Stimulated activated CD4-positive, alpha-beta T cell treated with anti-CD3 and anti-CD28 coated beads, TNF-alpha, amount 100 ng/mL, for 4 hours (primary cell): ENCODE measurements at places on chromosomes 7 and 10.
A peak's percentile ranks its signal among the peaks of the same experiment; 100 is the strongest.

DNA sequence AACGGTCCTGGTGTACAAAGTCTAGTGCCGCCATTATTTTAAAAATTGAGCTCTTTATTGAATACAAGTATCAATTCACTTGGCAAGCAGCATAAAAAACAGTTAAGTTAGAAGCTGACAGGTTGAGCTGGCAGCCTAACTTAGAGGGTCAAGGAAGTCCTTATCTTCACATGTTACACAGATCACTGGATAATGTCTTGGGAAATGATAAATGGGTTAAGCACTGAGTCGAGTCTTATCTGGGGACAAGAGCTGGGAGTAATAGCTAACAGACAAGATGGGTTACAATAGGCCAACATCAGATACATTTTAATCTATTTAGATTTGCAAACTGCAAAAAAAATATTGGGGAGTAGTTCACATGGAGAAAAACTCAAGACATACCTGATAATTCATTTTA lies 34.2 kb downstream of the SLC18A2 start:
- DNase-seq: no peak

DNA sequence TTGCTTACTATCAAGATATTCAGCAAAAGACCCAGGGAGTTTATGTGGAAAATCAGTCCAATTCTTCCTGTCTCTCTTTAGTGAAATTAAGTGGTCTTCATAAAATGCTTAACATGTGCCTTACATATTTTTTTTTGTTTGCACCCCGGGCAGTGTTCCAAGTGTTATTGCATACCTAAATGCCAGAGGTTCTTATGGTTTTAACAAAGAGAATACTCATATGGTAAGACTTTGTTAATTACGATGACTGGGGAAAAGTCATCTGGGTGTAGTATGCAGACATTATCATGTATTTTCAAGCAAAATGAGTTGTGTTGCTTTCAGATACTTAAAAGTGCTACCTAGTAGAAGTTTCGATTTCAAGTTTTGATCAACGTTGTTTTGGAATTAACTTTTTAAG lies 82.6 kb downstream of the PRKG1 start:
- DNase-seq: no peak

GRCh38 chr10:116796910-116797513 lies 52.3 kb upstream of the ENO4 start:
- DNase-seq: peak; percentile 43

DNA sequence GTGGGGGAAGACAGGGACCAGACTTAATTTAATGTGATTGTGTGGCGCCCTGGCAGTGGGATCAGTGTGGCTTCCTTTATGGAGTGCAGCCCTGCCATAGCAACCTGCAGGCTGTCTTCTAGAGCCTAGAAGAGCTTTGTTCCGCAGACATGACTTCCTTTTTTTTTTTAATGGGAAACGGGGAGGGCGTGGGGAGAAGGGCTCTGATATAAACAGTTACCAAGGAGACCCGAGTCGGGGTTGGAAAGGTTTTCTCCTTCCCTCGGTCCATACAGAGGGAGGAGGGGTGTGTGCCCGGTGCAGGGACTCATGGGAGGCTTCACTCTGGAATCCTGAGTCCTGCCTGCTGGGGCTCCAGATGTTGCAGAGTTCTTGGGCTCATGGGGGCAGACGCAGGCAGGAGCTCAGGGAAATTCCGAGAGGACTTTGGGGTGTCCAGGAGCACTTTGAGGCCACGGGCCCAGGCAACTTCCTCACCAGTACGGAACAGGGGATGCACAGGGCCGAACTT lies 26.9 kb downstream of the TMEM120A start:
- DNase-seq: no peak

GRCh38 chr7:31633467-31633866 lies 53.5 kb upstream of the PPP1R17 start:
- DNase-seq: no peak

GRCh38 chr10:103273041-103273441 lies 3.9 kb upstream of the INA start:
- no peak for DNase-seq

DNA sequence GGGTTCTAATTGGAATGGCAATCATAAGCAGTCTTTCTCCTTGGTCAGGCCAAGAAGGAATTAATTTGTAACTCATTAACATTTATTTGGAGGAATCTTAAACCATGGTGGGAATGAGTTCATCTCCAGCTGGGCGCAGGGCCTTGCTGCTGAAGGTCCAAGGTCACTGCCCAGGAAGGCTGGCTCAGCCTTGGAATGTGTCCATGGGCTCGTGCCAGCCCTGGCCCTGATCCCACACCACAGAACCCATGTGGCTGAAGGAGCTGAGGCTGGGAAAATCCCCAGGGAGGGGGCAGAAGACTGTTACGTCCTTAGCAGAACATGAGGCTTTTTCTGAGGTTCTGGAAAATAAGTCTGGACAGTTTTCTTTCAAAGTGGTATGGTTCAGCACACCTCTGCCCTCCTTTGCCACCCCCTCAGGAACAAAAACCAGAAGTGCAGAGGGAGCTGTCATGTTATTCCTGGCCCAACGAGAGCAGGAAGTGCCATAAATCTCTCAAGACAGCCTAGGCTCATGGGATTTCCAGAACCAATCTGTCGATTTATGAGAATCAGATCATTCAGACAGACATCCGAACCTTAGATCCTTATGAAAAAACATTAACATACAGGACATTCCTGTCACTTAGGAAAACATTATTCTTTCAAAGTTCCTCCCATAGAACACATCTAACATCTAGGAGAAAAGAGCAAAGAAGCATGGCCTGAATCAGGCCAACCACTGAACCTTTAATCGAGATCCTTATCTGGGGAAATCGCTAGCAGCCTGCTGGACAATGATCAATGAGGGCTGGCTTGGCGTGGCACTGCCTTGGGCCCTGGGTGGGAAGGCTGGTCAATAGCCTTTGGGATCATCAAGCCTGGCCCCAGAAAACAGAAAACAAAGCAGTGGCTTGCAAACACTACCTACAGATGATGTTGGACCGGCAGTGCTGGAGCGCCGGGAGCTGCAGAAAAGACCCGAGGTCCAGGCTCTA lies 134.3 kb downstream of the TAX1BP1 start:
- no peak for DNase-seq

GRCh38 chr10:12509016-12509793 lies 159.9 kb downstream of the CAMK1D start:
- DNase-seq: no peak

DNA sequence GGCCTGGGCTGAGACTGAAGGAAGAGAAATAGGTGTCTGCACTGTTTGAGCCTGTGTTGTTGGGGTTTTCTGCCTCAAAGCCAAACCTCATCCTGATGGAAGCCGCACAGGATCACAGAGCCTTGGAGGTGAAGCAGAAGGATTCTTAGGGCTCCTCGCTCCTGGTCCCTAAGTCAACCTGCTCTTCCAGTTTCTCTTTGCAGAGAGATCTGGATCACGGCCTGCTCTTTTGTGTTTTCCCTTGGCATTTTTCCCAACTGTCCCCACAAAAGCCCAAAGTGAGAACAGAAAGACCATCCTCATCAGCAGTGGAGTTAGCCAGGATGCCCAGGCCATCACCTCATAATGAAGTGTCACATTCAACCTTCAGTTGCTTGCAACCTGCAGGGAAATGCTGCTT lies 20.3 kb upstream of the PPIA start:
- no peak for DNase-seq

DNA sequence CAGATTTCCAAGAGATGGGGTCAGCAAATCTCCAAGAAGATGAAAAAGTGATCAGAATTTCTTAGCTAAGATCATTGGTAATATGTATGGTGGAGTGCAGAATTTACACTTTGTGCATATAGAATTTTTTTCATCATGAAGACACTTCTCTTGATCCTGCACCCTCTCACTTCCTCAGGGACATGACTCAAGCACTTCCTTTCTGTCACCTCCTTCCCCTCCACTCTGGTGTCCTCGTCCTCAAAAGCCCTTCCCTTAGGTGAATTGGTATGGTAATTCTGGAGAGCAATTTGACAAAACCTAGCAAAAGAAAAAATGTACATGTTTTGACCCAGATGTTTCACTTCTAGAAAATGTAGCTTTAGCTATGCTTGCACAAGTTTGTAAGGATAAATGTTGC lies 18.1 kb downstream of the CALN1 start:
- DNase-seq: no peak

- DNase-seq: no peak
Measured at GRCh38 chr7:92528958-92529264, 316 bp downstream of the RBM48 start.

DNA sequence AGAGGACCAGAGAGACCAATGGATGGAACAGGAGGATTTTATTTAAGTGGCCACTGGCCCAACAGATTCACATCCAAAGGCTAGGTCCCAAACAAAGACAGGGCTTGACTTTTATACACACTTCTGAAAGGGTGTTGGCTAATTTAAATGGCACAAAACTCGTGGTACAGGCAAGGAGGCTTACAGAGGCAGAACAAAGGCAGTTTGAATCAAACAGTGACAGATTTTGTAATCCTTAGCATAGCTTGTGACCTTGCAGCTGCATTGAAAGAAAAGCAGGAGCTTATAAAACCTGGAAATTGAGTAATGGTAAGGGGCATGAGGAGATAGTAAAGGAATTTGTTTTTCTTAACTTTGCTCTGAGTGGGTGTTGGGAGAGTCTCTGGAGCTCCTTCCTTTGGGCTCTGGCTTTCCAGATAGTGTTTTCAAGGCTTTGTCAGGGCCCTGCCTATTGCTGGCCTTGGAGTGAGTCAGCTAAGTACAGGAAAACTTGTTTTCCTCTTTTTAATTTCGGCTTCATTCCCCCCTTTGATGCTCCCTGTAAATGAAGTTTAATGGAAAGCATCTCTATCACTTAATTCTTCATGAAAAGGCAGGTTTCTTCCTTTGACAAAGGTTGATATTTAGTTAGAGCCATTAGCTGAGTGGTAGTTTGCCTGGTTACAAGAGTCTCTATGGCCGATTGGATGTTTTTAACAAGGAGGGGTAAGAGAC lies 96.9 kb downstream of the TRIM24 start:
- DNase-seq: no peak

DNA sequence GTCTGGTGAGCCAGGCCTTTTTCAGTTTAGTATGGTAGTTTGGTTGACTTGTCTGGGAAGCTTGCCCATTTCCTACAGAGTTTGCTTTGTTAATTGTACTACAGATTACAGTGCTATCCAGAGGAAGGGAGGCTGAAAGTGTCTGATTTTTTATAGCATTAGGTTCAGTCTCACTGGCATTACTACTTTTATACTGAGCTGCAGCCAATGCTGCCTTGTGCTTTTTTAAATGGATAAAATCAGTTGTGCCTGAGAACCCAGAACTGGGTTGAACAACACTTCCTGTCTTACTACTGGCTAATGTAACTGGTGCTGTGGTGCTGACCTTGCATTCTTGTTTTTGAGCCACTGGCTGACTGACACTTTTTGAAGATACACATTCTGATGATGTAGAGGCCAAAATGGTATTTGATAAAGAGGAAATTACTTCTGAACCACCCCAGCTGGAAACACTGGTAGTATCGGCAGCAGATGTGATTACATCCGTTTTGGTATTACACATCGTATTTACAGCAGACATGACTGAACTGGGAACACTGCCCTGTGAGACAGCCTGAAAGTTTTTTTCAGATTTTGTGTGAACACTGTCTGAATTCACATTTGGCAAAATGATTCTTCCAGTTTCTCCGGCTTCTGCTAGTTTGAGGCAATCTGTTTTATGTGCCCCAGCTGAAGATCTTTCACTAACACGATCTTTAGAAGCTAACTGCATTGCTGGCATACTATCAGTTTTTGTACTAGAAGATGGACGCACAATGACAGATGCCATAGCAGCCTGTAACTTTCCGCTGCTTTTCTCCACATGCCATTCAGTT lies 74.1 kb downstream of the NRBF2 start:
- no peak for DNase-seq

- no peak for DNase-seq
Measured at GRCh38 chr10:29734640-29734961, 99.8 kb upstream of the SVIL start.

DNA sequence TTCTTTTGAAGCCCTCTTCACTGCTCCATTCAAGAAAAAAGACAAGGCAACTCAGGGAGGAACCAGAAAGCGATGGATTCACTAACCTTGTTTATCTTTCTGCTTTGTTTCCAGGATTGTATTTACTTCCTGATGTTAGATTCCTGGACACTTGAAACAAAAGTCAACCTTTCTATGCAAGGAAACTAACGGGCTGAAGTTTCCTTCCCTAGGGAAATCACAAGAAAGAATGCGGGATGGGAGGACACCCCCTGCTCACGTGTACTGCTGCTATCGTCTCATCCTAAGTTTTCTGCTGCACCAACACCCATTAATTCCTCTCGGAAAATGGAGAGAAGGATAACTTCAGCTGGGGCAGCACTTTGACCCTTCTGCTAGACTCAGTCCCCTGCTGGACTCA lies 50.3 kb downstream of the ELMO1 start:
- no peak for DNase-seq

DNA sequence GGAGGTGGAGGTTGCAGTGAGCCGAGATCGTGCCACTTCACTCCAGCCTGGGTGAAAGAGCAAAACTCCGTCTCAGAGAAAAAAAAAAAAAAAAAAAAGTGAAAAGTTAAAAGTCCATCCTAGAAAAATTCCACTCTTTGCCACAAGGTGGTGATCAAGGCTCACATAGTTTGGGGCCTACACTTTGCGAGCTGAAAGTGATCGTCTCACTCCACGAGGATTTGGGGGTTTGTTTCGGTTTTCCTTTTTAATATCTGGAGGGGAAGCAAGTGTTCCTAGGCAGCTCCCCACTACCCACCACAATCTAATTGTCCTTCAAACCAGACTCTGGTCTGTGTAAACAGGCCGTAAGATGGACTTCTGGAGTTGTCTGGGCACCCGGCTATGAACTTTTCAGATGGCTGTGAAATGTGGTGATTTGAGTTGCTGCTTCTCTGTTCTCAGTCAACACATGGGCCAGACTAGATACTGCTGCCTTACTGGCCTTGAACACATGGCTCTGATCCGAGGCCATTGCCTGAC lies 27.1 kb downstream of the PRLHR start:
- peak; percentile 43 for DNase-seq

- no peak for DNase-seq
Measured at GRCh38 chr10:90023950-90024349, 322.6 kb downstream of the KIF20B start.

DNA sequence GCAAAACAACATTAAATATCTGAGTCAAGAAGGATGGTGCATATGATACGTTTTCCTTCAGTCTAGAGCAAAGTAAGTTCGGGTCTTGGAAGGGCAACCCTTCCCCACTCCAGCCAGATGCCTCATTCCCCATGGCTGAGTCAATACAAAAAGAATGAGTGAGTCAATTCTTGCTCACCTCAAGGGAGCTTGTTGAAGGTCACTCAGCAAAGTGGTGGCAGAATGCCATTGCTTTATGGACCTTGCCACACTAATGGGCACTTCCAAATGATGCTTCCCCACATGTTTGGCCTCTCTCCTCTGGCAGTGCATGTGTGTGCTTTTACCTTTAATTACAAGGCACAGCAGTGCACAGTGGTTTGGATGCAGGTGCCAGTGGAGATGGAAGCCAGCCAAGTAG lies 296.5 kb downstream of the SORCS3 start:
- no peak for DNase-seq

DNA sequence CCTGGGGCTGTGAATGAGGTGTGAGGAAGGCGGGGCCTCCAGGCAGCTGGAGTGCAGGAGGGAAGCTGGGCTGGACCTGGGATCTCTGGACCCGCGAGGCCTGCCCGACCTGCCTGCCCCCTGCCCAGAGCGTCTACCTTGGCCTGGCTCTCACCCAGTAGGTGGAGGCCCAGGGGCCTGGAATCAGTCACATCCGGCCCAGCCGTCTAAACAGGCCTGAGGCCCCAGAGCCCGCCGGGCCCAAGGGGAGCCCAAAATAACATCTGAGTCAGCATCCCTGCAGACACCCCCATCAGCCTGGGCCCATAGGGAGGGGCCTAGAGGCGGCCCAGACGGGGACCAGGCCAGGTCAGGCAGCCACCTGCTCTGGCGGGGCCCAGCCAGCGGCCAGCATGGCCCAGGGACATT lies 15.1 kb upstream of the ELN start:
- no peak for DNase-seq
